ENCODE measurements at places on chromosomes 12 and 14.

DNA sequence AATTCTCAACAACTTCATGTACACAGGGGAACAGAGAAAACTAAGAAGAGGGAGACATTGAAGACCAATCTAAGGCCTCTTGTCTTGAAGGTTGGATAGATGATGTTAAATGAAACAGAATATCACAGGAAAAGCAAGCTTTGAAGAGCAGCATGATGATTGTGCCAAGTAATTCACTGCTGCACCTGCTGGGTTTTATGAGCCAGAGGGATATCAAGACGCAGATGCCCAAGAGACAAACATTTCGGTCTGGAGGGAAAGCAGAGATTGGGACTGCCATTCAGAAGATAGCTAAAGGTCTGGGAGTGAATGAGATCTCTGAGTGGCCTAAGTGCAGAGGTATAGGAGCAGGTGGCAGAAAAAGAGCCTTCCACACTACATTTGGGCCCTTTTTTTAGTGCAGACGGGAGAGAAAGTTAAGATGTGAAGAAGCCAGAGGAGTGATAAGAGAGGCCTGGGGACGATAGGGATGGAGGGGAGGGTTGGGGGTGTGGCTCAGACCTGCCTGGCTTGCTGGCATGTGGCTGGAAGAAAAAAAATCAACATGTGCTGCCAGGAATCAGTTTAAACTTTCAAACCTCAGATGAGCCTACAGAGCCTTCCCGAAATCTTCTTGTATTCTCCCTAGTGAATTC is 200.6 kb downstream of the AEBP2 start:
- no peak for DNase-seq

GRCh38 chr12:95633049-95633731 is 81.9 kb upstream of the USP44 start:
- peak; percentile 88 for DNase-seq

- DNase-seq, result no peak
These were observed 14.8 kb downstream of the ULK1 start for GRCh38 chr12:131909081-131909751.

- no peak for DNase-seq
These were observed 478.0 kb downstream of the NAV3 start for GRCh38 chr12:78308701-78309100.

- DNase-seq, result peak; percentile 73
These were observed 162.1 kb upstream of the IFNG-AS1 start for GRCh38 chr12:67826946-67827720.

- no peak for DNase-seq
These were observed 34.4 kb upstream of the SELPLG start for GRCh38 chr12:108668063-108668462.

GRCh38 chr12:59734371-59734770 is 138.5 kb downstream of the SLC16A7 start:
- no peak for DNase-seq

DNA sequence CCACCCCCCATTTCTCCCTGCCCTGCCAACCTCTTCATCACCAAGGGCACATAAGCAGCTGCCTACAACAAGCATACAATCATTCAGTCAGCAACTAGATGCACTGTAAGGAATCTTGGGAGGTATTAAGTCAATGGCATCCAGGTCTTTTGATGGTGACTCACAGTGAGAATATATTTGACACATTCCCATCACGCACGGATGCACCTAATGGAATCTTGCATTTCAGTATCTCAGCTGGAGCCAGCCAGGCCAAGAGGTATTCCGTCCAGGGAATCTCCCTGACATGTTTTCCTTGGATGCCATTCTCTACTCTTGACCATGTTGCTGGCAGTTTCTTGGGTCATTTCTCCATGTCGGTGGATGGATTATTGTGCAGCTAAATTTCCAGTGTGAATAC is 73.9 kb upstream of the CAPRIN2 start:
- DNase-seq, result no peak

DNA sequence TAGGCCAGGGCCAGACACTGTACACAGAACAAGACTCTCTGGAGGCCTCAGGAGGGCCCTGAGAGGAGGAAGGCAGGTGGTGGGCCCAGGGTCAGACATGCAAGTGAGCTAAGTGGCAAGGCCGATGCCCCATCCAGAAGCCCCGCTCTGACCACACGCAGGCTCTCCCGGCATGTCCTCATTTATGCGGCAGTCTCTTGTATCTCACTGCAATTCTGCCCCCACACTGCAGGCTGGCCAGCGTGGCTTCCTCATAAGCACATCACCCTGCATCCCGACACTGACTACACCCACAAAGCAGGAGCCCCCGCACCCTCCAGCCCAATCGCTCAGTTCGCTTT is 17.5 kb downstream of the SSH1 start:
- DNase-seq, result no peak

- DNase-seq, result no peak
These were observed 8.0 kb downstream of the PGAM5 start for GRCh38 chr12:132718644-132719043.

DNA sequence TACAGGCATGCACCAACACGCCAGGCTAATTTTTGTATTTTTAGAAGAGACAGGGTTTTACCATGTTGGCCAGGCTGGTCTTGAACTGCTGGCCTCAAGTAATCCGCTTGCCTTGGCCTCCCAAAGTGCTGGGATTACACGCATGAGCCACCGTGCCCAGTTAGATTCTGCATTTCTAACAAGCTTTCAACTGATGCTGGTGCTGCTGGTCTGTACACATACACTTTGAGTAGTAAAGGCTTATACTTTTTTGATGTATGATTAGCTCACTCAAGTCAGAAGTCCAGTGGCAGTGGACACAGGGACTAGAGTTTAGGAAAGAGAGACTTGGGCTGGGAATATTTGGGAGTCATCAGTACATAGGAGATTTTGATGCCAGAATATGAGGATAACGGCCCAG is 2.2 kb upstream of the TBC1D15 start:
- DNase-seq, result no peak

DNA sequence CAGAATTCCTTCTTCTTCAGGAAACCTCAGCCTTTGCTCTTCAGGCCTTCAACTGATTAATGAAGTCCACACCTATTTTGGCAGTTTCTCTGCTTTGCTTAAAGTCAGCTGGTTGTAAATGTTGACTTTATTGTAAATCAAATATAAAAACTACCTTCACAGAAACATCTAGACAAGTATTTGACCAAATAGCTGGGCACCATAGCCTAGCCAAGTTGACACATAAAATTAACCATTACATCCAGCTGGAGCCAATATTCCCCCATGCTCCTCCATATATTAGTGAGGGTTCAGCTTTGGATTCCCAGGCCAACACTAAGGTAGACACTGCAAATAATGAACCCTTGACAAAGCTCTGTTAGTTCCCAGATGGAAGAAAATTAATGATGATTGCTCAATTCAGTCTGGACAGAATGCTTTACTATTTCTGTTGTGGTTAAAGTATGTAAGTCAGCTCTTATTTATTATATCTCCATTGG is 125.5 kb downstream of the ZFP36L1 start:
- DNase-seq, result no peak

DNA sequence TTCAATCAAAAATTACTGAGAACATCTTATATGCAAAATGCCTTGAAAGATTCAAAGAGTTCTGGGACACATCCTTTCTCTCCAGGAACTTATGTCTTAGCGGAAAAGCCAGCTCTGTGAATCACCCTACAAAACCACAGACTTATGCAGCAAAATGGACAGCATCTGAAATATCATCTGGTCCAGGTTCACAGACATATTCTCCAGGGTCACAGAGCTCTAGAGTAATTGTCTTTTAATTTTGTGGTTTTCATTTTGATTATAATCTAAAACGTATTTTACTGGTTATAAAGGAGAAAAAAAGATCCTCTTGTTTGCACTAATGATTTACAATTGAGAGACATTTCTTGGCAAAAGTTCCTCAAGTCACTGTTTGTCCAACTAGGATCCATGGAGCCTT is 246.2 kb downstream of the MSRB3 start:
- DNase-seq, result peak; percentile 91

- peak; percentile 82 for DNase-seq
These were observed 404.7 kb downstream of the DAD1 start for GRCh38 chr14:22184157-22184829.

DNA sequence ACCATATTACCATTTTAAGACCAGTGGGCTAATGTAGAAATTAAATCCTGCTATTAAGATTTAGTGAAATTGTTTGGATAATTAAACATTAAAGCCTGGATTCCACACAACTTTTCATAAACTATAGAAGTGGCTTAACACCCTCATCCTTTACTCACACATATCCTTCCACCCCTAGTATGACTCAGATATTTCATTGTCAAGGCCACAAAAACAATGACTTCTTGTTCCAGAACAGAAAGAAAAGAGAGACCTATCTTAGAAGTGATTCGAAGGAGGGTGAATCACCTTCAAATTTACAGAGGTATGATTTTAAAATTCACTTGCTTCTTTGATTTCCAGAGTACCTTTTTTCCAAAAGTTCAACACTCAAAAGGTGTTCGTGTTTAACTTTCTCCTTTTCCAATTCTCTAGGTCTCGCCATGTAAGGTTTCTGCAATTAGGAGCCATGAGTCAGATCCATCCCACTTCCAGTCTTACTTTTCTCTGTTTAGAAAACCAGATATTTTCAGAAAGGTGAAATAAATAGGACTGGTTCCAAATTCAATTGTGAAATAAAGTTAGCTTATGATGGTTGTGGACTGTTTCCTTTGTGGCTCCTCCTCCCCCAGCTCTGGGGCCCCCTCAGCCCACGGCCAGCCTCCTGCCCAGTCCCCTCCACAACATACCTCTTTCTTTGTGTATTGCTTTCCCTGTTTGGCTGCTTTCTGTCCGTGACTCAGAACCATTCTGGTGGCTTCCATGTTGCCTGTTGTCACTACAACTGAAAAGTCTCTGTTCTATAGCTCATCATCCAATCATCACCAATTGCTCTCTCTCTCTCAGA is 24.6 kb upstream of the MGP start:
- DNase-seq, result peak; percentile 28

DNA sequence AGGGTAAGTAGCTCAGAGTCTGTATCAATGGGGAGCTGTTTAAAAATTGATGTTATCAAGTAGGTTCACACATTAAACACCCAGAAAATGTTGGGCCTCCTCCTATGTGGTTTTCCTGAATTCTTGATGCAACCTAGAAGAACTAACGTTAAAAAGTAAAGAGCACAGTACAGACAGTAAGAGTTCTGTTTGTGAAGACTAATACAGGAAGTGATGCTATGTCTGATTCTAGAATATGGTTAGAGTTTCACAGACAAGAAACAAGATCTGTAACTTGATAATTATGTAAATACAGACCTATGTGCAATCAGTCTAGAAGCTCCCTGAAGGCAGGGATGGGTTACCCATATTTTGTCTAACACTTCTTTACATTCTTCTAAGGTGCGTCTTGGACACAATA is 214.9 kb upstream of the BTG1 start:
- DNase-seq, result no peak

- no peak for DNase-seq
These were observed 96.0 kb upstream of the PCED1B start for GRCh38 chr12:46983393-46983793.

DNA sequence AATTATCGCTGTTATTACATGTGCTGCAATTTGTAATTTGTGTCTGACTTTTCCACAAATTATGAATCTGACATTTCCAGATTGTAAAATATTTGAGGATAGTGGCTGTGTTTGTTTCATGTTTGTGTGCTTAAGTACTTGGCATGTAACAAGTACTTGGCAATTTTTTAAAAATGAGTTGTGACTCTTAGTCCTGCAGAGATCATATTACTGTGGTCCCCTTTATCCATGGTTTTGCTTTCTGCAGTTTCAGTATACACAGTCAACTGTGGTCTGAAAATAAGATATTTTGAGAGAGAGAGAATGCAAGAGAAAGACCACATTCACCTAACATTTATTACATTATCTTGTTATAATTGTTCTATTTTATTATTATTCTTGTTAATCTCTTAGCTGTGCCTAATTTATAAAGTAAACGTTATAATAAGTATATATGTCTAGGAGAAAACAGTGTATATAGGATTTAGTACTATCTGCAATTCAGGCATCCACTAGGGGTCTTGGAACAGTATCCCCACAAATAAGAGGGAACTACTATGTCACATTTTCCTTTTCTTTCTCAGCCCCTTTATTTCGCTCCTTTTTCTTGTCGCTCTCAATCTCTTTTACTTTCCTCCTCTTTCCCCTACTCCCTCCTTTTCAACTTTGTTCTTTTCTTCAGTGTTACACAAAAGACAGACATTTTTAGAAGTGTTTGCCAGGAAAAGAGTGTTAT is 176.1 kb downstream of the FUT8 start:
- no peak for DNase-seq

- no peak for DNase-seq
These were observed 115.9 kb downstream of the FGD4 start for GRCh38 chr12:32515137-32515873.

DNA sequence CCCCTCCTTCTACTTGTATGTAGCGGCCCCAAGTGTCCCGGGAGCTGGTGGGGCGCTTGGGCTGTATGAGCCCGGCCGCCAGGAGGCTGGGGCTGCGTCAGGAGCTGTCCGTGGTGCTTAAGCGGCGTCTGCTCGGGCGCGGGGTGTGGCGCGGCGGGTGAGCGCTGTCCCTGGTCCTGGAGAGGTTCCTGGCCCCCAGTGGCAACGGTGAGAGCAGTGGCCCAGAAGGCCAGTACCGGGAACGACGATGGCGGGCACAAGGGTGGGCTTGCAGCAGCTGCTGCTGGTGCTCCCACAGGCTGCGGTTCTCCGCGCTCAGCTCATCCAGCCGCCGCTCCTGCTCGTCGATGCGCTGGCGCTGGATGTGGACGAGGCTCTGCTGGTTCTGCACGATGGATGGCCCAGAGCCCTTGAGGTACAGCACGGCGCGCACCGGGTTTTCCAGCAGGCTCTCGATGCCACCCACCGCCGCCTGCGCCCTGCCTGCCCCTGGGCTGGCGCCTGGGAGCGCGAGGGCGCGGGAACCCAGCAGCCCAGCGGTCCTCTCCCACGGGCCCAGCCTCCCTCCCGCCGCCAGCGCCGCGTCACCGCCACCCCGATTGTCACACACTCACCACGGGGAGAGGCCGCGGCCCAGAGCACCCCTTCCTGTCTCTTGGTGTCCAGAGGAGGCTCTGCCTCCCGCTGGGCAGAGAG is 41.9 kb upstream of the FKBP4 start:
- peak; percentile 67 for DNase-seq

DNA sequence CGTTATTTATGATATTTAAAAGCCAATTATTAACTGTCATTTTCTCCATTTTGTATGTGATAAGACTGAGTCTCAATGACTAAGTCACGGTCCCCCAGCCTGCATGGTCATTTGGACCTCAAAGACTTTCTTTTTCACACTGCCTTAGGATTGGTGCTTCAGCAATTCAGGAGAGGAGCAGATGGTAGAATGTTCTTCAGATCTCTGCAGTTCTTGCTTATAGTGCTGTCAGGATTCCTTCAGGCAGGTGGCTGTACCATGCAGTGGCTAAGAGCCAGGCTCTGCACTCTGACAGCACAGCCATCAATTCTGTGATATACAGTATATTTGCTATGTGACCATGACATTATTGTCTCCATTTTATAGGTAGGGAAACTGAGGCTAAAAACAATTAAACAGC is 18.7 kb downstream of the SSPN start:
- DNase-seq, result no peak

- DNase-seq, result no peak
These were observed 48.4 kb downstream of the FBXW8 start for GRCh38 chr12:116959198-116959460.
